ENCODE measurements at places on chromosomes 3 and 15. TPM values are rescaled to one million over a fixed set of nuclear protein-coding genes. Genes with fewer than 3 reads are reported as not detected.

CCNB2 gene
- total RNA-seq, result 1.8 TPM

DNA sequence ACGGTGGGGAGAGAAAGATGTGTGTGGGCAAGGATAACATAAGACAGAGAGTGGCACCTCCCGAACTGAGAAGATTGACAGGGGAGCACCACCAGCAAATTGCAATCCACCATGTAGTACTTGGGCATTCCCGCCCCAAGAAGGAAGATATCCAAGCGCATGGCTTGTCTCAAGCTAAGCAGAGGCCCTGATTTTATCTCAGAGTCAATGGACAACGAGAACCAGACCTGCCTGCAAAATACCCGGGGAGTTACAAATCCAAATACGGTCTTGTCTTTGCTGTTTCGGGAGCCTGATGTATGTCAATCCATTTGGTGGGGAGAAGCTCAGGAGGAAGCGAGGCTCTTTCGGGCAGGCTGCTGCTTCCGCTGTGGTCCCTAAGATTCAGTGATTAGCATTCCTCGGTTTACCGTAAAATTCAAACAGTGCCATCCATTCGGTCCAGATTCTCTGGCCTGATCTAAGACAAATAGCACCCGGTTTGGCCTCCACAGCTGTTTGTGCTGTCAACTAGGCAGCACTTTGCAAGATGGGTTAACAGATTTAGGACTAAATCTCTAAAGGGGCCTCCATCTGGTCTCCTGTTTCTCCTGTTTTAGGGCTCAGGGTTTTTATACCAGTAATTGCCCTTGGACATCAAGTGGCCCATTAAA is 97.7 kb upstream of the WNT5A start:
- no peak for DNase-seq

CLDN18 gene
- 0.18 TPM for total RNA-seq

DNA sequence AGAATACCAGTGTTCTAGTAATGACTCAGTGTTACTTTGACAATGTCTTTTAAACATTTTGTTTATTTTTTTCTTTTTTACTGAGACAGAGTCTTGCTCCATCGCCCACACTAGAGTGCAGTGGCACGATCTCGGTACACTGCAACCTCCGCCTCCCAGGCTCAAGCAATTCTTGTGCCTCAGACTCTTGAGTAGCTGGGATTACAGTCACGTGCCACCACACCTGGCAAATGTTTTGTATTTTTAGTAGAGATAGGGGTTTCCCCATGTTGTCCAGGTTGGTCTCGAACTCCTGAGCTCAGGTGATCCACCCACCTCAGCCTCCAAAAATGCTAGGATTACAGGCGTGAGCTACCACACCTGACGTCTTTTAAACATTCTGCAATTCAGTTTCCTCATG is 15.7 kb downstream of the AQR start:
- DNase-seq, result no peak

- peak; percentile 42 for DNase-seq
Observed at GRCh38 chr15:89177633-89178306, 43.6 kb downstream of the RLBP1 start.

- no peak for DNase-seq
Observed at GRCh38 chr3:94423578-94423977, 360.7 kb downstream of the NSUN3 start.

NAALADL2 gene
- 0.33 TPM for total RNA-seq

LRRC2 gene
- 0.03 TPM for total RNA-seq

All from activated T-cell treated with anti-CD3 and anti-CD28 coated beads, Interleukin-2, amount 50 U/mL, for 4 hours (primary cell).